ENCODE measurements at places on chromosomes 1 and 21.

GRCh38 chr1:31814041-31814511 lies 1.7 kb downstream of the SPOCD1 start:
- no peak for DNase-seq

- no peak for DNase-seq
Observed at GRCh38 chr1:205927676-205928075, 15.6 kb downstream of the SLC26A9 start.

DNA sequence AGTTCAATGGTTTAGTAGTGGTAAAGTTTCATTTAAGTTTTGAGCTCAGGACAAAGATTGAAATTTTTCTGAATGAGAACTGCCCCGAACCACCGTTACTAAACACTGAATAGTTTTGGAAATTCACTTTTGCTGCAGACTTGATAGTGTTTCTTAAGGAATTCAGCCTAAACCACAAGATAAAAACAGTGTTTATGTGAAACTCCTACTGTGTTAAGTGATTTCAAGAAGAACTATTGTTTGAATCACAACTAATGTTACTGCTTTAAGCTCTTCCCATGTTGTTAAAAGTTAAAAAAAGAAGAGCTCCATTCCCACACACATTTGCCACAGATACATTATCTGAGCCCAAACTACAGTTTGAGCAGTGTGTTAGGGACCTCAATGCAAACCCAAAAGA lies 159.2 kb downstream of the DYRK1A start:
- no peak for DNase-seq

DNA sequence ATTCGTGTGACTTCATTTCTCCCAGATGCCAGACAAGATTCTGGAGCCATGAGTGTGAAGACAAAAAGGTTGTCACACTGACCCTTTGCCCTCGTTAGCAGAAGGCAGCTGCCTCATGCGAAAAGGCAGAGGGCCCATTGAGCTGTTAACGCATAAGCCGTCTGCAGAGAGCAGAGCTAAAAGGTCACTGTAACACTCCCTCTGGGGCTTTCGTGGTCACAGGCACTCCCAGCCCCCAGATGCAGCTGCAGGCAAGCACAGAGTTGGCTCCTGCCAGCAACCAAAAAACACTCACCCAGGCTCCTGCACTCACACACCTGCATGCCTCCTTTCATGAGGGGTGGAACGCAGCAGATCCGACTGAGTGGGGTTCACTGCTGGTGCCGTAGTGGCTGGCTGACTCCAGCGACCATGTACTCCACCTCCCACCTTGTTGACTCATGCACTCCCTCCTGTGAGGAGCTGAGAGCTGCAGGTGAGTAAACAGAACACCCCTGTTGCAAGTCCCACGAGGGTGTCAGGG lies 287.5 kb downstream of the SMYD3 start:
- no peak for DNase-seq

GRCh38 chr1:67463298-67463955 lies 33.2 kb upstream of the SERBP1 start:
- DNase-seq, result no peak

Data from globus pallidus (tissue), 1 donor.